ENCODE measurements at places on chromosomes 5 and 9.

GRCh38 chr5:107293541-107294210, 377.1 kb downstream of the EFNA5 start:
- no peak for DNase-seq

GRCh38 chr9:76313771-76314170, 80.5 kb downstream of the RFK start:
- no peak for DNase-seq

DNA sequence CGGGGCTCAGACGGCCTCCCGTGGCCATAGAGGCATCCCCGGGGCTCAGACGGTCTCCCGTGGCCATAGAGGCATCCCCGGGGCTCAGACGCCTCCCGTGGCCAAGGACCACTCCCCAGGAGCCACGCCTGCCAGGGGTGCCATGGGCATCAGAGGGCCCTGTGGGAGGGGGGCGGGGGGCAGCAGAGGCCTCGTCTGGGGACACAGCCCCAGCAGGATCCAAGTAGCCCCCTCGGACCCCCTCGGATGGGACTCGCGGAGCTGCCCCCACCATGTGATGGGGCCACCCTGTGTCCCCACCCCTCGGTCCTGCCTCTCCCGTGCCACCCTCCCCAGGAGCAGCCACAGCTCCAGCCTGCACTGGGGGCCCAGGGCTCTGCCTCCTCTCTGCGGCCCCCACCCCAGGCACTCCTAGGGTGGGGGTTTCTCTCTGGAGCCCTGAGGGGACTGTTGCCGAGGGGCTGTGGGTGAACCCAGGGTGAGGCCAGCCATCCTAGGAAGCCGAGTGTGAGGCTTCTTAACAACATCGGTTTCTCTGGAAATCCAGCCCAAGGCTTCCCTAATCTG, 2.5 kb downstream of the ENTPD8 start:
- no peak for DNase-seq

DNA sequence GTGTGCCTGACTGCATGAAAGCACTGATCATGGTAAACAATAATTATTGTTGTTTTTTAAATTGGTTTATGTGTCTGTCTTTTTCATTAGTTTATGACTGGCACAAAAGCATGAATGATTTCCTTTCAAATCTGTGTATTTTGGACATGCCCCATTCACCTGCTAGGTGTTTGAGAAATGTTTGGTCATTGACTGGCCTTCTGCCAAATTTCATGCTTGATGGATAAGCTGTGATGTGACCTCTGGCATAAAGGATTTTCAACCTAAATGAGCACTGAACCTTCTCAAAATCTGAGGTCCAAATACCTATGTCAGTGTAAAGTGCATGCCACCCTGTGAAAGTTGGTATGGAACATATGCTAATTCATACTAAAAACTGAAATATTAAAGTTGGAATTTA, 204.5 kb downstream of the BRINP1 start:
- DNase-seq: no peak

- no peak for DNase-seq
These were observed 207.5 kb upstream of the OTULINL start for GRCh38 chr5:14374100-14374499.

GRCh38 chr5:6713274-6714225, at the start of gene TENT4A:
TENT4A (plus strand) TSS chr5:6713432; CDS start chr5:6713984, 552 bp downstream.
- peak; percentile 19 for DNase-seq

GRCh38 chr5:8576178-8576577, 707.2 kb downstream of the MTRR start:
- DNase-seq: no peak

DNA sequence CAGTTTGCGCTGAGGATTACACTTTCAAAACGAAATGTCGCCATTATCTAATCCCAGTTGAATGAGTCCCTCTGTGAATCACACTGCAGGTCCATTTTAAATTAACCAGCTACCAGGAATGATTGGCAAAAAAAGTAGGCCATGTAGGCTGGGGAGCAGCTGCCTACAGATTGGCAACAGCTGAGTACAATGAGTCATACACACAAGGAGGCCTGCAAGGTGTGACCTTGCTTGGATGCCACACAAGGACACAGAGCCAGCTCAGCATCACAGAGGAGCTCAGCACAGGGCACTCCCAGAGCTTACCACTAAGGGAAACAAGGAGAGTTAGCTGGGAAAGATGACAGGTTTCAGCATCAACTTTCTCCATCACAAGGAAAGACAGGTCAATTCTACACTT, 12.9 kb downstream of the HAVCR1 start:
- DNase-seq: no peak

- peak; percentile 50 for DNase-seq
These were observed 119.5 kb downstream of the SYK start for GRCh38 chr9:90921104-90921503.

- DNase-seq: no peak
These were observed 154.8 kb downstream of the ADAMTS6 start for GRCh38 chr5:65326922-65327321.

DNA sequence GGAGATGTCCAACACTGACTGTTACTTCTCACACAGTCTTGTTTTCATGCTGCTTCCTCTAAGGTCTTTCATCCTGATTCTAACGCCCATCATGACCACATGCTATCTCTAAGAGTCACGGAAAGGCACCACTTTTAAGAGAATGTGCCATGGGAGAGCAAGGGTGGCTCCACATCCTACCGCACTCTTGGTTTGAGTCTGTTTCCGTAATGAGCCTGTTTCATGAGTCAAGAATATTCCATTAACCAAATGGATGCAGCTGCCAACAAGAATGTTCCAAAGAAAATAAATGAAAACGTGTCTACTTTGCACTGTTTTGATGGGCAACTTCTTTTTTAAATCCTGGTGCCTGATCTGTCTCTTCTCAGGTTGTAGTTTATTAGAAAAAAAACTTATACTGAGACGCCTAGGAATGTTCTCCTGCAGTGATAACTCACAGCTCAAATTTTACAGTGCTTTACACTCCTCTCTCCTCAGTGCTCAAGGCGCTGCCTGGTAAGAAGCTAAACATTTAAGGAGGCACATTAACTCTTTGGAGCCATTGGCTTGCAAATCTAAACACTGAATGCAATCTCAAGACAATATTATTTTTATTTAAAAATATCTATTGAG, 124.3 kb downstream of the FGF1 start:
- DNase-seq: no peak

- no peak for DNase-seq
These were observed 27.3 kb upstream of the TRIM14 start for GRCh38 chr9:98146101-98146991.

DNA sequence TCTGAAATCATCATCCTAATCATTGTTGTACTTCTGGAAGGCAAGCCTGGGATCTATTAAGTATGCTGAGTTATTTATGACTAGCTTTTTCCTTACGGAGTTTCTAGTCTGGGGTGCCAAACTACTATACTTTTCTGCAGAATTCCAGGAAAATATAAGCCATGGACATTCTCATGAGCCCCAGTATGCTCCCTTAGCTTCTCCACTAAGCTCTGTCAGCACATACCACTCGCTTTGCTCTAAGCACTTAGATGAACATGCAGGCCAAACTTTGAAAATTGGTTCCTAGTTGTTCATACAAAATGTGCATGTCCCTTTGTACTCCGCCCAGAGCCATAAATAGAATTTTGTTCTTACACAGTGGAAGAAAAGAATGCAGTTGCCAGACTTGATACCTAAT, 284.6 kb downstream of the ARRDC3 start:
- DNase-seq: no peak
